ENCODE measurements at places on chromosomes 11 and 22.
A peak's percentile ranks its signal among the peaks of the same experiment; 100 is the strongest.

GRCh38 chr11:119262668-119263351 is 54.1 kb downstream of the MCAM start:
- DNase-seq: no peak

- DNase-seq: no peak
These were observed 1813.1 kb upstream of the RAG2 start for GRCh38 chr11:38411149-38411548.

DNA sequence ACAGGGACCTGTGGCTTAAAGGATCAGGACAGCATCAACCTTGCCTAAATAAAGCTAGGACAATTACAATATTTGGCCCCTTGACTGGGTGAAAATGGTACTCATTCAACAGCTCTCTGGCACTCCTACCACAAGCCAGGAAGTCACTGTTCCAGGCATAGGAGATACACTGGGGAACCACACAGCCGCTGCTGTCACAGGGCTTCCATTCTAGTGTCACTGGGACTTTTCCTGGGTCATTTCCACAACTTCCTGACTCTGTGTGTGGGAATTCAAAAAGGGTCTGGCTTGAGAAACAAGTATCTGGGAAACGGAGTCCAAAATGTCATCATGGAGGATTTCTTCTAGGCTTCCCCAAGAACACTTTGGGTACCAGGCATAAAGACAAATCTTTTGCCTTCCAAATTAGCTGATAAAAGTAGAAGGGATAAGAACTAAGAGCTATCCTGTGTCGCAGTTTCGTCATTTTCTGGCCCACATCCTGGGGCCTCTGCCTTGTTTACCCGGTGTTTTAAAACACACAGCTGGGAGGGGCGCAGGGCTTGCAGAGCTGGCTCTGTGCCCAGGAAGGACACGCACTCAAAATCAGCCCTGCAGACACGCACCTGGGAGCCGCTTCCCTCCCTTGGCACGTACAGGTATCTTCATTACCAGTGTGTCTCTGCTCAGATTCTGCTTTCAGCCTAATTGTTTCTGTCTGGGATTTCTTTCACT is 38.0 kb downstream of the TMEM45B start:
- peak; percentile 97 for DNase-seq

DNA sequence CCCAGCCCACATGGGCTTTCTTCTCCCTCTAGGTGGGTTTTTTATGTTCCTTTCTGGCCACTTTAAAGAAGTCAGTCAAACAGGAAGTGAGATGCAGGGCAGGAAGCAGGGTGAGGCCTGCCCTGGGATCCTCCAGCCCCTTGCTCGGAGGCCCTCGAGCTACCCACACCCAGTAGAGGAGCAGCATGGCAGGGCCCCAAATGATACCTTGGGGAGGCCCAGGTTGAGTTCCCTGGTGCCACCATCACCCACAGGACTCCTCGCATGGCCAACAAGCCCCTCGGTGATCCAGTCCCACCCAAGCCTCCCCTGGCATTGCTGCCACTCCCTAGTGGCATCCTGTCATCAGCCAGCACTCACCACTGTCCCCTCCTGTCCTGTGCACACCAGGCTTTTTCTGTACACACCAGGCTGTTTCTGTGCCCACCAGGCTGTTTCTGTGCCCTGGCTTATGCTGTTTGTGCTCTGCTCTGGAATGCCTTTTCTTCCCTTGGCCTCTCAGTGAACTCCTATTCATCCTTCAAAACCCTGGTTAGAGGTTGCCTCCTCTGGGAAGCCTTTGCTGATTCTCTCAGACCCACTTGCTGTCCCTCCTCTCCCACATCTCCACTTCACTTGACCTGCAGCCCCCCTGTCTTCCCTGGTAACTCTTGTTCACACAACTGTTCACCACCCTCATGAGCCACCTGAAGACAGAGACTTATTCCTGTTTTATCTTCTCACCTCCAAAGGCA is 3.1 kb upstream of the PTGDR2 start:
- DNase-seq: no peak

- no peak for DNase-seq
These were observed 13.5 kb upstream of the ZC3H12C start for GRCh38 chr11:110079726-110080125.

GRCh38 chr11:115080923-115081680 is 402.8 kb downstream of the NXPE2 start:
- DNase-seq: no peak

DNA sequence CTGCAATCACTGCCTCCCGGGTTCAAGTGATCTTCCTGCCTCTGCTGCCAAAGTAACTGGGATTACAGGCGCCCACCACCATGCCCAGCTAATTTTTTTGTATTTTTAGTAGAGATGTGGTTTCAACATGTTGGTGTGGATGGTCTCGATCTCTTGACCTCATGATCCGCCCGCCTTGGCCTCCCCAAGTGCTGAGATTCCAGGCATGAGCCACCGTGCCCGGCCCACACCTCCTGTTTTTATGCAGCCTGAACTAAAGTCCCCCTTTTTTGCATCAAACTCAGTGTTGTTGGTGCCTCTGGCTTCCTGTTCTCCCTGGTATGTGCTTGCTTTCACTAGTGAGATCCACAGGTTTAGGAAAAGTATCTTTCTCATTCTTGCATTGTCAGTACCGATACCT is 4.2 kb downstream of the TBC1D22A start:
- no peak for DNase-seq

DNA sequence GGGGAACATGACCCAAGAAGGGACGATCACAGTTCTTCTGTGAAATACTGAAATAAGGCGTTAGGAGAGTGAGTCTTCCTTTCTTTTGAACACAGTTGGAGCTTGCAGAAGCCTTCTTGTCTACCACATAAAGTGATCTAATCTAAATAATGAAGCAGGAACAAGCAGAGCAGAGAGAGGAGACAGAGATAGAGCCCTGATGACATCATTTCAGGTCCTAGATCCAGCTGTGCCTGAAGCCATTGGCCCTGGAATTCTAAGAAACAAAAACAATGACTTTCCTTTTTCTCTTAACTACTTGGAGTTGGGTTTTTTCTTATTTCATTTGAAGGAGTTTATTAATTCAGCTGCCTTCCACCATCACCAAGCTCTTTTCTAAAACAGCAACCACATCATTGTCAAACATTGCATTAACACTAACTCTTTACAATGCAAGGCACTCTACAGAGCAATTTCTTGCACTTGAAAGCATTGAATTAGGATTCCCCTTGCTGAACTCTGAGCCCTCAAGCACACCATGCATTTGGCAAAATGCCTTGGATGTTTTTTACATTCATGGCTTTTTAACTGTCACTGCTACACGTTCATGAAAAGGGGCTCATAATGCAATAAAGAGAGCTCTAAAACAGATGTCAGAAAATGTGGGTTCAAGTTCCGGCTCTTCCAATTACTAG is 117.2 kb upstream of the TIMP3 start:
- DNase-seq: peak; percentile 1

- no peak for DNase-seq
These were observed 53.9 kb downstream of the CACNA1I start for GRCh38 chr22:39624501-39624821.

DNA sequence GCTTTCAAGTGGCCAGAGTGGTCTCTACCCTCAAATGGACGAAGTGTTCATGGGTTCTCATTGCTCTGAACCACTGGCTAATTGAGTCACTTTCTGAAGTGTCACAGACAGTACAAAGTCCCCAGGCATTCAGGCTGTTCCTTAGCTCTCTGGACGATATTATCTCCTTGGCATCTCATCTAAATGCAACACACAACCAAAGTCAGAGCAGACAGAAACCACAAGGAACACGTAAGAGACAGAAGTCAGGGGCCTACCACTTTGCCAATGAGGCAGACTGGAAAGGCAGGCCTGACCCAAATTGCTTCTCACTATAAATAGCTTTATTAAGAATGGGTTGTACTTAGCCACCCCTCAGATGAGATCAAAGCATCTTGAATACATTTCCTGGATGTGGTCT is 29.0 kb upstream of the LDLRAD3 start:
- no peak for DNase-seq

DNA sequence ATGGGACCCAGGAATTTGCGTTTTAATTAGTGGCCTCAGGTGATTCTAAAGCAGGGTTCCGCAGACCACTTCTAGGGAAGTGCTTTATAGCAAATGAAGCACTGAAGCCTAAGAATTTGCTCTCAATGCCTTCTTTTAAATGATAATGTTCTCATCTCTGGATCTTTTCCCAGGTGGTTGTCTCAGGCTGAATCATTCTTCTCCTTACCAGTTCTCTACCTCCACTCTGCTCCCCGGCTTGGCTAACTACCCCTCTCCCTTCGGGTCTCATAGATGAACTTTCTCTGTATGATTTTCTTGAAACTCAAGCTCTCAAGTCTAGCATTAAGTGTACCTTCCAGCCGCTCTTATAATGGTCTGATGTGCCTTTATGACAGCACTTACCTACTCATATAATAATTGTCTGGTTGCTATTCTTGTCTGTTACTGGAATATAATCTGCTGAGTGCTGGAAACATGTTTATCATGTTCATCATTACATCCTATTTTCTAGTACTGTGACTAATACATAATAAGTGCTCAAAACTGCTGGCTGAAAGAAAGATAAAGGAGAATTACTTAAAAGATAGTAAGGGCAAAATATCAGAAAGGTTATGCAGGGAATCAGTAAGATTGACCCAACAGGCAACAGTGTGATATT is 195.9 kb upstream of the SESN3 start:
- DNase-seq: no peak

DNA sequence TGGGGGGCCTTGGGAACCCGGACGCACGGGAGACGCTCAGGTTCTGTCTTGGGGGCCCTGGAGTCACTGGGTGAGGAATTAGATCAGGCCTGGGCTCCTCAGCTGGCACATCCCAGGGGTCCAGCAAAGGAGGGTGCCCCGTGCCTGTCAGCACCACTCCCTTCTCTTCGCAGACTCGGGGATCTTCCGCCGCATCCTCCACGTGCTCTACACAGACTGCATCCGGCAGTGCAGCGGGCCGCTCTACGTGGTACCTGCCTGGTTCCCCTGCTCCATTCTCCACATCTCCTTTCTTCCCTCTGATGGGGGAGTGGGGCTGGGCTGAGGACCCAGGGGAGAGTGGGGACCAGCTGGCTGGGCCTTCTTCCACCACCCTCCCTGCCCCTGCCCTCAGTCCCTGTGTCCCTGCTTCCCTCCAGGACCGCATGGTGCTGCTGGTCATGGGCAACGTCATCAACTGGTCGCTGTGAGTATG is 6.7 kb upstream of the TAGLN start:
- no peak for DNase-seq

DNA sequence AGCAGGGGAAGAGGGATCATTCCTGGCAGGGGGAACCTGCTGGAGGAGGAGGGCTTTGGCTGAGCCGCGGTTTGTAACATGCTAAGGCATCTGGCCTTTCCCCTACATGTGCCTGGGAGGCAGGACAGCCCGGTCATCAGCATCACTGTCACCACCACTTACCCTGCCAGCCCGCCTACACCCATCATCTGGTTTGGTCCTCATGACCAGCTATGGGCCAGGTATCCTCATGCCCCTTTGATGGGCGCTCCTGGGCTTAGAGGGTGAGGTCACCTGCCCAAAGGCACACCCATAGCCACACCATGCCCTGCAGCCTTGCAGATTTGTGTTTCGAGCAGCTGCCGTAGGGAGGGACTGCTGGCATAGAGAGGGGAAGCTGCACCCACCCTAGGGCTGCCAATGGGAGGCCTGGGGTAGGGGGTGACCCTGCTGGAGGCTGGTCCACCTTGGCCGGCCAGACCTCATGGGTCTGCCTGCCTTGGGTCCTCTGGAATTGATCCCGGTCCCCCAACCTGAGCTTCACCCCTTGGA is 2.6 kb downstream of the MRGPRF start:
- no peak for DNase-seq

GRCh38 chr11:46889689-46890475 is 28.5 kb downstream of the LRP4 start:
- DNase-seq: peak; percentile 59

- no peak for DNase-seq
These were observed 12.2 kb upstream of the GSTP1 start for GRCh38 chr11:67571443-67571842.

GRCh38 chr22:33666279-33666960 is 253.9 kb downstream of the LARGE1 start:
- DNase-seq: no peak

- DNase-seq: no peak
These were observed 456.3 kb downstream of the MIAT start for GRCh38 chr22:27113641-27114040.

DNA sequence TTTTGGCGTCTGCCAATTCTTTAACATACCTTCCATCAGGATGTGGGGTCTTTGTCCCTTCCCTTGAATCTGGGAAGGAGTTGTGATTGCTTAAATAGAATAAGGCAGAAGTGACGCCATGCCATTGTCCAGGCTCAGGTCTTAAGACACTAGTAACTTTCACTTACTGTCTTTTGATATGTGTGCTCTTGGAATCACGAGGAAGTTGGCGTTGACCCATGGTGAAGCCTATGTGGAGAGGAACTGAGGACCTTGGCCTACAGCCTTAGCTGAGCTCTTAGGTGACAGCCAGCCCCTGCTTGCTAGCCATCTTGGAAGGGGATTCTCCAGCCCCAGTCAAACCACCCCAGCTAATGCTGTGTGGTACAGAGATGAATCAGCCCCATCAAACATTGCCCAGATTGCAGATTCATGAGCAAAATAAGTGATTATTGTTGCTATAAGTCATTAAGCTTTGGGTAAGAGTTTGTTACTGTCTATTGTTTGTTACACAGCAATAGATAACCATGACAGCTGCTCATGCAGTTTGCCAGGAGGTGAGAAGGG is 17.6 kb upstream of the CLPB start:
- DNase-seq: no peak

- no peak for DNase-seq
These were observed 14.8 kb downstream of the PIWIL4 start for GRCh38 chr11:94581926-94582325.

GRCh38 chr22:24433828-24434470 is 6.5 kb downstream of the ADORA2A start:
- DNase-seq: no peak

GRCh38 chr11:96134602-96135001 is 208.4 kb downstream of the MAML2 start:
- DNase-seq: no peak

DNA sequence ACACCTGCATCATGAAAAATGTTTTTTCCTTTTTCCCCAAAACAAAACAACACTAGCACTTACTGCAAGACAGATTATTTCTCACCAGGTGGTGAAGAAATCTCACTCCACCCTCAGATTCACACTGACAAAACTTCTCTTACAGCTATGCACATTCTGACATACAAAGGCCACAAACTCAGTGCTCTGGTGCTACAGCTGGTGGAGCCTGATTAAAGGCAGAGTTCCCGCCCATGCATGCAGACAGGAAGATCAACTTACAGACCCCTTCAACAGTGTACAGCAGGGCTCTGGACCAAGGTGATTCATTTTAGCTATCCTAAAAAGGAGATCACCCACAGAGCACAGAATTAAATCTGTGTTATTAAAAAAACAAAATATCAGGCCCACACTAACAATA is 112.6 kb downstream of the CADM1 start:
- peak; percentile 13 for DNase-seq

- DNase-seq: no peak
These were observed 103.4 kb downstream of the RPL27A start for GRCh38 chr11:8785998-8786397.

GRCh38 chr22:39254789-39255298 is 10.1 kb upstream of the PDGFB start:
- DNase-seq: no peak

Measured in DMS79 (cell line).